ENCODE measurements at places on chromosomes 7 and 10.

- no peak for ATAC-seq
Observed at GRCh38 chr7:1642291-1642731, 27.8 kb upstream of the ELFN1 start.

GRCh38 chr7:34249192-34249591 lies 343.9 kb downstream of the BMPER start:
- ATAC-seq, result no peak

- ATAC-seq, result no peak
Observed at GRCh38 chr10:93099670-93100069, 26.0 kb downstream of the CYP26A1 start.

- ATAC-seq, result no peak
Observed at GRCh38 chr7:68604541-68604940, 993.7 kb upstream of the AUTS2 start.

- no peak for ATAC-seq
Observed at GRCh38 chr10:60162631-60163030, 227.0 kb downstream of the ANK3 start.

GRCh38 chr7:95102662-95103061 lies 195.3 kb downstream of the PPP1R9A start:
- ATAC-seq, result no peak

- no peak for ATAC-seq
Observed at GRCh38 chr10:74039561-74040145, 41.7 kb downstream of the VCL start.

DNA sequence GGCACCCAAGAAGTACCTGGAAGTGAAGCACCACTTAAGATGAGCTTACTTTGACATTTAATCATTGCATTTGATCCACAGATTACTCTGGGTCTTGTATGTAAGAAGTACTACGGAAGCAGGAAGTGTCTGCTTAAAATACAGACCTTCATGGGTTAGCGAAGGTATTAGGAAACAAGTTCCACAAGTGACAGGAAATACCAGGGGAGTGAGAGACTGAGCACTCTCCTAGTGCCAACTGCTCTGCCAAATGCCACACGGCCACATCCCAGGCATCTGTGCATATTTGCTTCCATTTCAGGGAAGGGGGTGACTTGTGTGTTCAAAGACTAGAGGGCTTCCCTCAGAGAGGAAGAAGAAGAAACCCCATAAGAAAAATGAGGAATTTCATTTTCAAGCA lies 57.2 kb upstream of the ANK3 start:
- ATAC-seq, result no peak

- no peak for ATAC-seq
Observed at GRCh38 chr10:22613011-22613410, 101.4 kb downstream of the PIP4K2A start.

GRCh38 chr7:106358103-106358663 lies 73.4 kb upstream of the NAMPT start:
- no peak for ATAC-seq

GRCh38 chr10:43855667-43856210 lies 207.1 kb upstream of the ZNF32 start:
- no peak for ATAC-seq

DNA sequence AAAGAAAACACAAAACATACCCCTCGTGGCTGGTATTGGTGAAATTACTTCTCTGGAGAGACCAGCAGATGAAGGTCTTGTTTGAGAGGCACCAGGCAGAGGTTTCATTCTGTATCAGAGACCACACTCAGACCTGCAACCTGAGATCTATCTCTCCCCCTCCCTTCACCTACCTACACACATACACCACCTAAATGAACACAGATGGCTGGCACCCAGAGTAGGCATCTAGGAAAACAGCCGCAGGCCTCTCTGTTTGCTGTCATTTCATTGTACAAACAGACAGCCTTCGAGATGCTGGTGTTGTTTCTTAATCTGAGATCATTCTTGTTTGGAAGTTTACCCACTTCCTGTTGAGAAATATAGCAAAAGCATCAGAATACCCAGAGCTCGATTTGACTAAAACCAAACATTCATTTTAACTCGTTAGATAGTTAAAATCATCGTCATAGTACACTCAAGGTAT lies 173.9 kb upstream of the SLC25A13 start:
- peak; percentile 51 for ATAC-seq

DNA sequence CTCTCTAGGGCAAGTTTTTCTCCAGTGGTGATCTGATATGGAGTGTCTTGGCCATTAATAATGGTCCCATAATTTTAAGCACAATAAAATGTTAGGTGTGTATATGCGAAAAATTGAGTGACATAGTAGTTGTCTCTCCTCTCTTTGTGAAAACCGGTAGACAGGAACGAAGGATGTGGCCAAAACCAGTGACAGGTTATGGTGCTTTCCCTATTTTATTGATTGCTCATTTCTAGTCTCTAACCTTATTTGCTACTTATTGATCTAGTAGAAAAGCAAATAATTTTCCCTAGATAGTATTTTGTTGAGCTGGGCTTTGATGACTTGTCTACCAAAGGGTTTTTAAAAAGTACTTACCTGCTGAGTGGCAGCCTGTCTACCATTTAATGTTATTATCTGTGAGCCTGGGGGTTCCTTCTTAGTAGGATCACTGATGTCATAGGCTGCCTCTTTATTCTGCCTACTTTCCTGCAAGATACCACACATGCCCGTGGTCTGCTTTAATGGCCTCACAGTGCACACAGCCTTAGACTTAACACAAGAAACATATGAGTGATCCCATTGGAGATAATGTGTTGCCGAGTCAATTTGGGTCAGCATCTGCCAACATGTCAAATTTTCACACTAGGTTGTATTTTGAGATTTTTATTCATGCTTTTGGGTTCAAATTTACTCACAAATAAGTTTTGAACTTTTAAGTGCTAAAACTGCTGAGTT lies 100.0 kb downstream of the AUTS2 start:
- ATAC-seq, result no peak

DNA sequence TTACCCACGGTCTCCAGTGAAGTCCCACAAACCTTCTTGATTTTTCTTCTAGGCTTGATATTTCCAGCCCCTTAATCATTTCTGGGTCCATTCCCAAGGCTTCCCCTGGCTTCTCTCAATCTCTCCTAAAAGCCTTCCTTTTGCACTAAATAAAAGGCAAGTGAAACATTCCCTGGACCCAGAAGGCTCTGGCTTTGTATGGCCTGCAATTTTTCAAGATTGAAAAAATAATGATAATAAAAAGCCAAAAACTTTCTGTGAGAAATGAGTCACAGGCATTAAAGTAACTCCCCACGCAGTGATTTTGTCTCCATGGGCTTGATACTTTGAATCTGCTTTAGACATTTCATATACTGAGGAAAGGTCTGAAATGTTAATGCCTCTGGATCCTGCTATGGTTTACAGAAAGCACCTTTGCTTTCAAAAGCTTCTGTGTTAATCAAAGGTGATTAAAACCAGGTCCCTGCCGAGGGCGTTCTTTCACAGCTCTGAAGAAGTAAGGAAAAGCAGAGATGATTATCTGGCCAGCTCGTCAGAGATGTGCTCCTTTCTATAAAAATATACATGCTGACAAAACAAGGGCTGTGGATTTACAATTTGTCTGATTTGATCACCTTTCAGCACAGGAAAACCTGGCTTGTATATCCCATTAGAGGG lies 118.9 kb upstream of the TMEM72 start:
- no peak for ATAC-seq

GRCh38 chr10:26335574-26336093 lies 102.5 kb upstream of the APBB1IP start:
- ATAC-seq, result peak; percentile 44

GRCh38 chr10:133235932-133236331 lies 1.7 kb upstream of the VENTX start:
- no peak for ATAC-seq

- ATAC-seq, result no peak
Observed at GRCh38 chr10:97159646-97160305, 26.0 kb downstream of the SLIT1 start.

DNA sequence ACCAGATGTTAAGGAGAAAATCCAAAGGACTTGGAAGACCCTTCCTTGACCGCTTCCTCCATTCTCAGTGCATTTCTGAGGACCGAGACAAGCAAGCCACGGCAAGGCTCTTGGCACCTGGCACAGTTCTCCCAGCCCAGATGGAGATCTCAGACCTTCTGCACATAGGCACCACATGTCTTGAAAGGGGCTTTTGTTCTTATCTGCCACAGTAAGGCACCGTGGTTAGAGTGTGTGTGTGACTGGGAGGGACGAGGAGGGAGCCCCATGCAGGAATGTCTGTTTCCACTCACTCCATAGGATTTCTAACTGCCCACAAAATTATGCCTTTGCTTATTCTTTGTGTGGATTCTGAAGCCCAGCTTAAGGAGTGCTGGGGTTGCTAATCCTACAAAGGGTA lies 10.3 kb upstream of the WDR86 start:
- no peak for ATAC-seq

DNA sequence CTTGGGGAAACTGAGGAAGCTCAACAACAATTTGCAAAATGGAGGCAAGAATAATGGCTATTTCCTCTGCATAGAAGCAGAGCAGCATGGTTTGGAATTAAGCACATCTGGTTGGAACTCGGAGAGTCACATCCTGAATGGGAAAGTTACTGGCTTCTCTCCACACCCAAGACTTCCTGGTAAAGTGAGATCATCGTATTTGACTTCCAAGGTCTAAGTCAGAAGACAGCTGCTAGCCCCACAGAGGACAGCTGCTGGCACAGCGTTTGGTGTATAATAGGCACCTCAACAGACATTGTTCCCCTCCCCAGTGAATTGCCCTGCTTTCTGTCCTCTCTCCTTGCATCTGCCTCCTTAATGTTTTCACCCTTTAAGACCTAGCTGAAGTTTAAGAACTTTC lies 37.0 kb upstream of the NRF1 start:
- ATAC-seq, result no peak

GRCh38 chr10:76337641-76338040 lies 906.2 kb downstream of the LRMDA start:
- no peak for ATAC-seq

DNA sequence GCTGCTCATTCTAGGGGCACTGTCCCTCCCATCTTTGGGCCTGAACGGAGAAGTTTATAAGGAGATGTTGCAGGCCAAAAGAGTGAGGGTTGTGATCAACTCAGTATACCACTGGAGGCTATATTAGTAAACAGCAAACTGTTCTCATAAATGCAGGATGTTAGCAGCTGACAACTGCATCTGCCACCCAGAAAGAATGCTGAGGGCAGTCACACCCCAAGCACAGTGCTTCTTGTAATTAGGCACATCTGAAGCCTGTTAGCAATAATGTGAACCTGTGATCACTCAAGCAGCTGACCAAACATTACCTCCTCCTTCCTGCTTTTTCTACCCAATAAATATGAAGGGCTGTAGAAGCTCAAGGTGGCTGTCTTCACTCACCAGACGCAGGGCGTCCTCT lies 38.4 kb upstream of the ZNF138 start:
- ATAC-seq, result no peak

GRCh38 chr7:20441991-20442441 lies 111.3 kb downstream of the ITGB8 start:
- ATAC-seq, result no peak

GRCh38 chr7:22787951-22788350 lies 34.7 kb downstream of the TOMM7 start:
- ATAC-seq, result no peak

GRCh38 chr10:109698086-109698485 lies 225.2 kb downstream of the XPNPEP1 start:
- ATAC-seq, result no peak

All from activated CD4-positive, CD25-positive, alpha-beta regulatory T cell treated with anti-CD3 and anti-CD28 coated beads, Interleukin-2, amount 50 U/mL, for 24 hours (primary cell).